ENCODE measurements at places on chromosomes 5 and 9.

- no peak for DNase-seq
Observed at GRCh38 chr9:24041160-24041690, 215.2 kb upstream of the ELAVL2 start.

- no peak for DNase-seq
Observed at GRCh38 chr9:111449705-111450104, 34.5 kb downstream of the ECPAS start.

- no peak for DNase-seq
Observed at GRCh38 chr9:34371886-34372466, 4.7 kb downstream of the MYORG start.

GRCh38 chr9:92664394-92665152 lies 5.4 kb downstream of the IPPK start:
- DNase-seq: peak; percentile 18

GRCh38 chr9:69919461-69920061 lies 98.9 kb downstream of the CFAP95 start:
- DNase-seq: no peak

GRCh38 chr9:32426278-32426939 lies 42.0 kb downstream of the ACO1 start:
- no peak for DNase-seq

- DNase-seq: no peak
Observed at GRCh38 chr9:111320631-111321030, 9.4 kb downstream of the OR2K2 start.

DNA sequence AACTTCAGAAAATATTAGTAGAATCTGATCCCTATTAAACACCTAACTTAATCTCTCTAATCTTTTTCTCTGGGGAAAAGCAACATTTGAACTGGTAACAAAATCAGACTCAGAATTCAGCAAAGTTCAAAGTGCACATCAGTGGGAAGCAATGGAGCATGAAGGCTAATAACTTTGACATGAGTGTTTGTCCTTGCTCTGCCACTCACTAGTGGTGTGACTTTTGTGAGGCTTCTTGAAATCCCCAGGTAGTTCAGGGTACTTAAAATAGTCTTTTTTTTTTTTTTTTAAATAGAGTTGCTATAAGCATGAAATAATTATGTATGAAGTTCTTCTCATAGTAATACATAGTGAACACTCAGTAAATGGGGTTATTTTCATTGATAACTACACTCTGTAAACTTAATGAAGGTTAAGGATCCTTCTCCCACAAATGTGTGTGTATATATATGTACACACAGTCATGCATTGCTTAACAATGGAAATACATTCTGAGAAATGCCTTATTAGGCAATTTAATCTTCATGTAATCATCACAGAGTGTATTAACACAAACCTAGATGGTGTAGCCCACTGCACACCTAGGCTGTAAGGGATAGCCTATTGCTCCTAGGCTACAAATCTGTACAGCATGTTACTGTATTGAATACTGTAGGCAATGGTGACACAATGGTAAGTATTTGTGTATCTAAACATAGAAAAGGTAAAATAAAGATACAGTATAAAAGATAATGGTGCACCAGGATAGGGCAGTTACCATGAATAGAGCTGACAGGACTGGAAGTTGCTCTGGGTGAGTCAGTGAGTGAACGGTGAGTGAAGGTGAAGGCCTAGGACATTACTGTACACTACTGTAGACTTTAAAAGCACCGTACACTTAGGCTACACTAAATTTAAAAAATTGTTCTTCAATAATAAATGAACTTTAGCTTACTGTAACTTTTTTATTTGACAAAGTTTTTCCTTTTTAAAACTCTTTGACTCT lies 73.3 kb upstream of the HMHB1 start:
- DNase-seq: no peak

DNA sequence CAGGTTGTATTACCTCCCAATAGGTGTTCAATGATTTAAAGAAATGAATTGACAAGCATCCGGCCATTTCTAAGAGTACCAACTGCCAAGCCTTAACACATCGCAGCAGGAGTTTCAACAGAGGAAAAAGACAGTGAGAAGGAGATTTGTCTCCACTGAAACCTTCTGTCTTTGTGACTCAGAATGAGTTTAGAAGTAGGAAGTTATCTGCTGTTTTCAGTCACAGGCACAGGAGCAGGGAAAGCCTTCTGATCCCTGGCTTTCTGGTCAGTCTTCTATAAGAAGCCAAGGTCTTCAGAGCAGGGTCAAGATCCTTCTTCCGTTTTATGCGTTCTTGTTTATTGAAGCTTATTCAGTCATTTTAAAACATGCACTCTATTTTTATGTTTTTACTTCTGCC lies 390.7 kb upstream of the PCSK5 start:
- DNase-seq: no peak

DNA sequence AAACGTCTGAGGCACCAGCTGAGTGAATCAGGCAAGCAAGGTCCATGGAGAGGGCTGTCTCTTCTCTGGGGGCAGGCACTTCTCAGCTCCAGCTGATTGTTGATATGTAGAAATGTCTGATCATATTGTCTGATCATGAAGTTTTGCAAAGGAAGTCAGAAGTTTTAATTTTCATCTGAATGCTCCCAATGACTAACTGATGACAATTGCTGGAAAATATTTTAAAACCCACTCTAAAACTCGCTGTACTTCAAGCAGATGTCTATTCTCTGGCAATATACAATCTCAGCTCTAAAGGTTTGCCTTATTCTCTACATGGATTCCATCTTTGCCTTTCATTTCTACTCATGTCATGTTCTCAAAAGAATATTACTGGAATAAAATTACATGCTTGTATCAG lies 12.7 kb downstream of the PLK2 start:
- DNase-seq: no peak

DNA sequence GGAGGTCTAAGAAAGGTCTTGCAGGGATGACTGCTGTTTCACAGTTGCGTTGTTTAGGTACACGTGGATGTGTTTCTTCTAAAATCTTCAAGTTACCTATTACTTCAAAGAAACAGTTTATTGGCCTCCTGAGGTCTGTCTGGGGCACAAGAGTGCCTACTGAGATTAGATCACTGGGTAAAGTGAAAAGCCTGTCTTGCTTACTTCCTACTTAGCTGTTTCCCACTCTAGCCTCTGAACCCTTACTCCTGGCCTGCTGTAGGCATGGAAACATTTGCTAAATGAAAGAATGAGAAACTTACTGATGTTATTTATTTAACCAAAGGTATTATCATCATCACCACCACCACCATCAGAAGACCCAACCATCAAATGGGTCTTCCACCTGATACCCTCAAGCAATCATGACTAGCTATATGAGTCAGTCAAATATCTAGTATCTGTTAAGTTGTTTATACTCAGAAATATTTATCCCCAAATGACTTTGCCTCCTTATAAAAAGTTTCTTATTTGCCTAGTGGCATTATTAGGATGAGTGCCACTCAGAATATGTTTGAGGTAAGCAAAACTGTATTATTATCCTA lies 92.5 kb downstream of the ELAVL2 start:
- DNase-seq: no peak

- DNase-seq: peak; percentile 12
Observed at GRCh38 chr9:757246-757881, 84.1 kb upstream of the DMRT1 start.

DNA sequence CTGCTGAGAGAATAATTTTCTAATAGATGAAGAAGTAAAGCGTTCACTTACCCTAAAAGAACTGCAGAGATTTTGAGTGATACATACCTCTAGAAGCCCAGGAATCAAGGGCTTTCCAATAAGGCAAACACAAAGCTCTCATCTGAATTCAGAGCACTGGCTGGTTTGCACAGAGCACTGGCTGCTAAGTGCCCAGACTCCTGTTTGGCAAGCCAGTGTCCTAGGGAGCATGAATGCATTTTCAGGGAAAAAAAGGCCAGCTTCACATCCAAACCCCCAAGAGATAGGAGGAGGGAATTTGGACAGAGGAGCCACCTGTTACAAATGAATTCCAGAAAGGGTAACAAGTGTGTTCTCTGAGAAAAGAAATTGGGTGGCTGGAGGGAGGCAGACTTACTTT lies 65.3 kb downstream of the ARSB start:
- no peak for DNase-seq

GRCh38 chr5:18745988-18746615 lies 1111.8 kb downstream of the TAF11L14 start:
- peak; percentile 40 for DNase-seq

- DNase-seq: no peak
Observed at GRCh38 chr5:31682851-31683250, 43.9 kb downstream of the PDZD2 start.

GRCh38 chr9:112361601-112362000 lies 18.3 kb upstream of the HSDL2 start:
- DNase-seq: no peak

DNA sequence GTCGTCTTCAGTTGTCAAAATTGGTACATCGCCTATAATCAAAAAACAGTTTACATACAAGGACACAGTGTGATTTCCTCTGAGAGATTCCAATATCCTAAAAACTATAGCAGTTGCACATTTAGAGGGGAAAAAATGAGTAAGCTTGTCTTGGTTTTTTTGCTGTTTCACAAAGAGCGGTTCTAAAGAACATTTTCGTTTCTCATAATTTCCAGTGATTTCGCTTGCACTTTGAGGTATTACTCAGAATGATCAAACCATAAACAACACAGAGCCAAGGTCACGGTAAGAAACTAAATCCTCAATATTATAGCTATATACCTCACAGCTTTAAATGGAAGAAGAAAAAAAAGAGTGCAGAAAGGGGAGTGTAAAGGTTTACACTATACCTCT lies 861 bp downstream of the MTX3 start:
- DNase-seq: no peak

- no peak for DNase-seq
Observed at GRCh38 chr5:137186759-137187461, 312.2 kb downstream of the SPOCK1 start.

DNA sequence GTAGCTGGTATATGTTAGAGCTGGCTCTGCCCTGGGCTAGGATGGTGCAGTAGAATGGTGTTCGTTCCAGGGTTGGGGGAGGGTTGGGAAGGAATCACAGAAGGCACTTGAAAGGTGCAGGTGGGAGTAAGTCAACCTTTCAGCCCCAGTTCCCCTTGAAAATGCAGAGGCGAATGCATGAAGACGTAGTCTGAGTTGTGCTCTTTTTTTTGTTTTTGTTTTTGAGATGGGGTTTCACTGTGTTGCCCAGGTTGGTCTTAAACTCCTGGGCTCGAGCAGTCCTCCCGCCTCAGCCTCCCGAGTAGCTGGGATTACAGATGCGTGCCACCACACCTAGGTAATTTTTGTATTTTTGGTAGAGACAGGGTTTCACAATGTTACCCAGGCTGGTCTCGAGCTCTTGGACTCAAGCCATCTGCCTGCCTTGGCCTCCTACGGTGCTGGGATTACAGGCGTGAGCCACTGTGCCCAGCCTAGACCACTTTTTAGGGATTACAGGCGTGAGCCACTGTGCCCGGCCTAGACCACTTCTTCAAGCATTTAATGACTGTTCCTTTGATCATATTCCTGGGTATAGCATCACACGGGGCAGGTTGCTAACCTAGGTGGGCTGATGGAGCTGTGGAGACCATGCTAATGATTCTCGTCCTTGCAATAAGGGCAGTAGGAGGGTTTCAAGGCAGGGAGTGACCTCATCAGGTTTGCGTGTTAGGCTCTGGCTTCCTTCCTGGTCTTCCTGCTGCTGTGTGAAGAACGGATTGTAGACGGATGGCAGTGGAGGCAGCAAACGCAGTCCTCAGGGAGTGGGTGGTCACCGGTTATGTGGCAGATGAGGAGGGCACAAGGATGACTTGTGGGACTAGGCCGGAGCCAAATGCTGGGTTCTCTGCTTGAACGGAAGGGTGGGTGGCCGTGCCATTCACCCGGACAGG lies 13.7 kb downstream of the EHMT1 start:
- no peak for DNase-seq

- DNase-seq: no peak
Observed at GRCh38 chr5:156087577-156088110, 239.3 kb upstream of the SGCD start.

- no peak for DNase-seq
Observed at GRCh38 chr9:97373331-97373730, 38.6 kb upstream of the TDRD7 start.

DNA sequence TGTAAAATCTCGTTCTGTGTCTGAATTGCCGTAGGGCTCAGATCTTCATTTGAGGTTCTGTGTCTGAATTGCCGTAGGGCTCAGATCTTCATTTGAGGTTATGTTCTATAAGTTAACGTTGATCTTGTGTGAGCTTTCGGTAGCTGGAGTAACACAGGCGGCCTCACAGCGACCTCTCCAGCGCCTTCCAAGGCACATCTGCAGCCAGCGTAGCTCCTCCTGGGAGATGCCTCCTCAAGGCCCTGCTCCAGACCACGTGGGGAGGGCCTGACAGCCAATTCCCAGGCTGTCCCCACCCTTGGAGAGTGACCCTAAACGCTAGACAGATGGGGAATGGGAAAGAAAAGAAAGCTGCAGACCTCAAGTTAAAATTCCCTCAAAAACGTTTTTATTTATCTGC lies 8.7 kb upstream of the AHRR start:
- DNase-seq: no peak

GRCh38 chr9:114613087-114613486 lies 2.0 kb downstream of the TMEM268 start:
- no peak for DNase-seq

GRCh38 chr9:118395415-118395814 lies 691.2 kb downstream of the TLR4 start:
- DNase-seq: no peak

DNA sequence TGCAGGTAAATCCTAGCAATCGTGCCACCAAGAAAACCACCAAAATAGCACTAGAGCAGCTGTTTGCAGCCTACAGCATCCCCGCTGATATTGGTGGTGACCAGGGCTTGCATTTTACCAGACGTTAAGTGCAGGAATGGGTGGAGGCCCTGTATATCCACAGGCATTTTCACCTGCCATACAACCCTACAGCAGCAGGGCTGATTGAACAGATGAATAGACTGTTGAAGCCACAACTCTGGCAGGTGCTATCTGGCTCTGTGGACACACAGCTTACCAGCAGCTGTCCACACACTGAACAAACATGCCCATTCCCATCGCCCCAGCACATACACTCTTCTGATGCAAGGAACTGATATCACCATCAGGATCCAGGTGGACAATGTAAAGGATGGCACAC lies 154.5 kb upstream of the APC start:
- no peak for DNase-seq

DNA sequence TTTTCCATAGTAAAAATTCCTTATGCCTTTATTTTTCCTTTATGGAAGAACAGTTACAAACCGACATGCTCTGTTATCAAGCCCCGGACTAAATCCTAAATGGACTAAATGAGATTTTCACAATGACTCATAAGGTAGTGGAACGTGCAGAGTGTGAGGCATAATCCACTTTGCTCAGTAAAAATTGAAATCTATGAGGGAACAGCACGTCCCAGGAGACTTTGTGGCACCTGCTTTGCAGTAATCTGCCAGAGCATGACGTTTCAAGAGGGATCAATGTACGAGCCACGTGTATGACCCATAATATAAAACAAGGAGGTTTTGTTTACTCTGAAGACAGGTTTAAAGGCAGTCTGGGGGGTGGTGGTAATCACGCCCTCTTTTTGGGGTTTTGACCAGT lies 83.8 kb upstream of the GNA14 start:
- no peak for DNase-seq
